Smooth muscle cell of bladder (primary cell): ENCODE measurements at places on chromosomes 7 and 10. TPM values are rescaled to one million over a fixed set of nuclear protein-coding genes. Genes with fewer than 3 reads are reported as not detected.

Gene RSPH10B
- total RNA-seq = 0.09 TPM in 1 of 2 replicates, not detected in the other

Gene DYNC1I1
- 0.28 and 0.83 TPM in 2 replicates for total RNA-seq

Gene CFAP70
- total RNA-seq = 0.71 and 0.92 TPM in 2 replicates

Gene EN2
- under 0.01 TPM in 1 of 2 replicates, not detected in the other for total RNA-seq

Gene HHEX
- 2.9 and 5.3 TPM in 2 replicates for total RNA-seq

Gene CCDC172
- total RNA-seq = not detected in 2 replicates

Gene CALHM3
- not detected in 2 replicates for total RNA-seq

Gene PON1
- total RNA-seq = not detected in 2 replicates

Gene IL2RA
- total RNA-seq = not detected in 2 replicates

Gene SAP25
- not detected in 2 replicates for total RNA-seq

Gene CAMK1D
- 6.3 TPM in 2 replicates for total RNA-seq
